ENCODE measurements at places on chromosomes 4 and X. TPM values are rescaled to one million over a fixed set of nuclear protein-coding genes. Genes with fewer than 3 reads are reported as not detected.

CLCN4 gene
- 23.4 TPM for total RNA-seq

BTC gene
- 0.35 TPM for total RNA-seq

TRIM61 gene
- total RNA-seq, result 1.5 TPM

NEIL3 gene
- 0.16 TPM for total RNA-seq

MSN gene
- total RNA-seq, result 177 TPM

KLB gene
- 0.05 TPM for total RNA-seq

SASH3 gene
- total RNA-seq, result 3.8 TPM

CT45A3 gene
- total RNA-seq, result not detected

DMRTC1 gene
- not detected for total RNA-seq

NHS gene
- total RNA-seq, result 2.6 TPM

MAGIX gene
- total RNA-seq, result 3.4 TPM

MCUB gene
- 6.6 TPM for total RNA-seq

DNA sequence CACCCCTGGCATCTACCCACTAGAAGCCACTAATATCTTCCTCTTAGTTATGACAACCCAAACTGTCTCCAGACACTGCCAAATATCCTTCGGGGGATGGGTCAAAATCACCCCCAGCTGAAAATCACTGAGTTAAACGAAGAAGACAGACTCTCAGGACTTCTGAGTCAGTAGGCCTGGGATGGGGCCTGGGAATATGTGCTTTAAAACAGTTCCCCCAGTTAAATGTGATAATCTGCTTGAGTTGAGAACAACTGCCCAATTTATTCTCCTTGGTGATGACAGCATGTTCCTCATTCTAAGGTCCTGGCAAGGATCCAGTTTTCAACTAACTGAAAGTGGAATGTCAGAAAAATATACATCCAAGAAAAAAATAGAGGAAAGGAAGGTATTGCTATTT lies 52.4 kb downstream of the CBLL2 start:
- DNase-seq, result no peak

- DNase-seq, result no peak
Measured at GRCh38 chr4:174005422-174005821, 278.0 kb downstream of the FBXO8 start.

GRCh38 chrX:134761788-134762187 lies 103.5 kb upstream of the PLAC1 start:
- DNase-seq, result no peak

- no peak for DNase-seq
Measured at GRCh38 chr4:150938417-150938816, 76.7 kb downstream of the LRBA start.

DNA sequence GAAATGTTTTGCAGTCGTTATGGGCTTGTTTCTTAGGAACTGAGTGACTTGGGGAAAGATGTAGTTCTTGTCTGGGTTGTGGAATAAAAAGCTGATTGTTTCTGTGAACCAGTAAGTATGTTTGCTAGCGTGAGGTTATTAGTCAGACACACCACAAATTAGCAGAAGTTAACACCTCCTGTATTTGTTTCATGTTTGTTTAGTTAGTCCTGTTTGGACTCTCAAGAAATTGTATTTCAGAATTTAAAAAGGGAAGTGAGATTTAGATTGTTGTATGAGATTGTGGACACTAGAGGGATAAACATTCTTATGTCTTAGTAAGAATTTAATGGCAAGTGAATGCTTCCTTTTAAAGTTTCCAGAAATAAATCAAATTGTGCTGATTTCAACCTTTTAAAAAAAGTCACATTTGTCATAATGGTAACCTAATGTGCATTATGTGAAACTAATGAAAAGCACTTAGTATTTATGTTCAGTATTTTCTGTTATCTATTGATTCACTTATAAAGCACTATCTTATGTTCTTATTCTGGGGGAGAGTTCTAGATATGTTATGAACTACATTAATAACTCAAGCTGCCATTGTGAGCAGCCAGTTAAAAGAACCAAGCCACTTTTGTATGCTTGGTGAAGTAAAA lies 25.6 kb downstream of the ATP10D start:
- DNase-seq, result no peak

DNA sequence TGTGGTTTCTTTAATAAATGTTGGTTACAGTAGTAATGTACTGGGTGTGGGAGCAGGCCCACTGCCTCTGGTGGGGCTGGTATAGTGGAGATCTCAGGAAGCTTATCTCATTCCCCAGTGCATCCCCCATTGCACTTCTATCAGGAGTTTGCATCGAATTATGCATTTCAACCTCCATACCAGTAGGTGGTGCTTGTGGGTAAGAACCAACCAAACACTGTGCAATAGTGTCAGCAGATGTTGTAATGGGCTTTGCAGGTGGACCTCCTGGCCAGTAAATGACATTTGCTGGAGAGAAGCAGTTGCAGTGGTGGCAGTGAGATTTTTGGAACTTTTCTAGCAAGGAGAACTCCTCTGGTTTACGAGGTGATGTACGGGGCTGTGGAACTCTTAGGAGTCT lies 150.6 kb downstream of the POU3F4 start:
- no peak for DNase-seq

GRCh38 chr4:109735566-109736365 lies 5.9 kb upstream of the PLA2G12A start:
- no peak for DNase-seq

GRCh38 chr4:96036781-96037180 lies 196.9 kb downstream of the PDHA2 start:
- DNase-seq, result no peak

GRCh38 chrX:100704581-100705203 lies 27.2 kb downstream of the SYTL4 start:
- no peak for DNase-seq

DNA sequence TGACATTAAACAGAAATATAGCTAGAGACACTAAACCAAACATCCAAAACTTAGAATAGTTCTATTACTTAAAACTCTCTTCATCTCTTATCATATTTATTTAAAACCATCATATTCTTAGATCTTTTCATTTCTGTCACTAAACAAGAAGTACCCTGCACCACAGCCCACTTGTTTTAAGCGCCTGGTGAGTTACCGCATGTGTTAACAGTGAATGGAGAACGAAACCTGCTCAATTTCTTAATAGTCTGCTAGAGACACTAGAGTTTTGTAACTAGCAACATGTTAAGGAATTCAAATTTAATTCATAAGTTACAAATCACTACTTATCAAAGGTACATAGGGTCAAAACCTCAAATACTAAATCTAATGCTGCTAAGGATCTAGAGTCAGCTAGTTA lies 111.5 kb downstream of the FBXW7 start:
- DNase-seq, result no peak

DNA sequence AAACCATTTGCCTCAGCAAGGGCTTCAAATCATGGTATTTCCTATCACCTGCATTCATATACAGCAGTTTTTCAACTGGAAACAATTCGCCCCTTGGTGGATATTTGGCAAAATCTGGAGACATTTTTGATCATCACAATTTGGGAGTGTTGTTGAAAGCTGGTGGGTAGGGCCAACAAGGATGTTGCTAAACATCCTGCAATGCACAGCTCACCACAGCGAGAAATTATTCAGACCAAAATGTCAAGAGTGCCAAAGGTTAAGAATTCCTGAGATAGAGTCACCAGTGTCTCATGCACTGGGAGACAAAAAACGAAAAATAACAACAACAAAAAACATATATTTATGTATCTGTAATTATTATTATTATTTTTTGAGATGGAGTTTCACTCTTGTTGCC lies 435.2 kb upstream of the CTSO start:
- DNase-seq, result no peak

DNA sequence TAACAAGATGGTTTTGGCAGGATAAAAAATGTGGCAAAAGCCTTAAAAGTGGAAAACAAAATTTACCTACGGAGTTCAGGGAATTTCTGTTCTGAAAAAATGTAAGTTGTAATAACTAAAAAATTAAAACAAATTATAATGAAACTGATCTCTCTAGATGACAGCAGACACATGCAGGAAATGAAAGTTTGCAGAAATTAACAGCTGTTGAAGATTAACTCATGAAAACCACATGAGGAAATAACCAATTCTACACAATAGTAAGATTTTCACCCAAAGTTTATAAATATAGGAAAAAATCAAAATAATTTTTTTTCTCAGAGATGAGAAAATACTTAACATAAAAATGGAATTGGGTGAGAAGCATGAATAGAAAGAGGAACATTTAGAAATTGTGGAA lies 47.5 kb upstream of the UGT2B15 start:
- DNase-seq, result no peak

DNA sequence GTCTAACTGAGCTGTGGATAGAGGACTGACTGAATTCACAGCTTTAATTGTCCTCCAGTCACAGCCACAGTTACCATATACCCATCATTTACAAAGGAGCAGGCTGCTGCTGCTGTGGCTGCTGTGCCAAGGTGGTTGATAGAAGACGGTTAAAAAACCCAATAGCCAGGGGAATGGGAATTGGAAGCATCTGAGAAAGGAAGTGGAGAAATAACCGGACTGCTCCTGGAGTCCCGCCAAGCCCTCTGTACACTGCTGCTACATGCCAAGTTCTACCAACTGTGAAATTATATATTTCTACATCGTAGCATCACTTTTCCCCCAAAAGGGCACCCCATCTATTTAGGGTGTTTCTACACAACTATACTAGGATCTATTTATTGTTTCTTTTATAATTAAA lies 279.7 kb upstream of the ARX start:
- DNase-seq, result no peak

DNA sequence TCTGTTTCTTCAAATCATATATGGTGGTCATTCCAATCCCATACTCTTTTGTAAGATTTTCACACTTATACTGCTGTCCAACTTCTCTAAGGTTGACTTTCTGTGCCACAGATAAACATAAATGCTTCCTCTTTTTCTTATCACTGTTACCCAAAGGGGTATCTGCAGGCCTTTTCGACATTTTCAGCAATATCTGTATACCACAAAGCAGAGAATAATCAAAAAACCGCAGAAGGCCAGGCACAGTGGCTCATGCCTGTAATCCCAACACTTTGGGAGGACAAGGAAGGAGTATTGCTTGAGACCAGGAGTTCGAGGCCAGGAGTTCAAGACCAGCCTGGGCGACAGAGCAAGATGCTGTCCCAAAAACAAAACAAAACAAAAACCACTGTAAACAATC lies 3.1 kb upstream of the RFC1 start:
- no peak for DNase-seq

GRCh38 chrX:16836371-16836770 lies 33.8 kb downstream of the RBBP7 start:
- no peak for DNase-seq

GRCh38 chr4:9925750-9926439 lies 95.4 kb downstream of the SLC2A9 start:
- DNase-seq, result no peak

DNA sequence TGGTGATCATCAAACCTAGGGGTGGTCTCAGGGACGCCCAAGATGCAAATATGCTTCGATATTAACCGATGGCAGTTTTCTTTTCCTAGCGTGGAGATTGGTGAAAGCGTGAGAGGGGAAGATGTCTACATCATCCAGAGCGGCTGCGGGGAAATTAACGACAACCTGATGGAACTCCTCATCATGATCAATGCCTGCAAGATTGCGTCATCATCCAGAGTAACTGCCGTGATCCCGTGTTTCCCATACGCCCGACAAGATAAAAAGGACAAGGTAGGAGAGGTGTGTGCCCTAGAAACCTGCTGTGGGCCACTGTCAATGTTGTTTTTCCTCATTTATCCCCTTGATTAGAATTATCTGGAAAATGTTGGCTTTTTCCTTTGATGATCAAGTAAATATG lies 7.9 kb downstream of the PRPS2 start:
- DNase-seq, result no peak

- no peak for DNase-seq
Measured at GRCh38 chrX:39381422-39381821, 580.2 kb downstream of the MID1IP1 start.

GRCh38 chr4:32988165-32988811 lies 2268.1 kb downstream of the PCDH7 start:
- DNase-seq, result no peak

DNA sequence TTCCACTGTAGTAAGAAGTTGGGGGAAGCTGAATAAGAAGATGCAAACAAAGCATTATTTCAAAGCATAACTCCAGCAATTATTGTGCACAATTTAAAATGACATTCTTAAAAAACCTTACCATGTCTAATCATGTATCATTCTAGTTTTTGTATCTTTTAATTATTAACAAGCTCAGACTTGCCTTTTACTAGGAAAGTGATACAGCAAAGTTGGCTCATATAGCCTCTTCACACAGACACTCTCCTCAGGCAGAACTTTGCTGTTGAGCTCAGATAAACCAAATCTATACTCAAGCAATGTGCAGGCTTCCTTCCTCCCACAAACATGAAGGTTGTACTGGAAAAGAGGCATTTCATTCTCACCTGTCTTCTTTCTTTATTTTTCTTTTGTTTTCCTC lies 358.7 kb upstream of the EMCN start:
- DNase-seq, result no peak

- DNase-seq, result no peak
Measured at GRCh38 chr4:1315306-1315705, 25.6 kb downstream of the MAEA start.

DNA sequence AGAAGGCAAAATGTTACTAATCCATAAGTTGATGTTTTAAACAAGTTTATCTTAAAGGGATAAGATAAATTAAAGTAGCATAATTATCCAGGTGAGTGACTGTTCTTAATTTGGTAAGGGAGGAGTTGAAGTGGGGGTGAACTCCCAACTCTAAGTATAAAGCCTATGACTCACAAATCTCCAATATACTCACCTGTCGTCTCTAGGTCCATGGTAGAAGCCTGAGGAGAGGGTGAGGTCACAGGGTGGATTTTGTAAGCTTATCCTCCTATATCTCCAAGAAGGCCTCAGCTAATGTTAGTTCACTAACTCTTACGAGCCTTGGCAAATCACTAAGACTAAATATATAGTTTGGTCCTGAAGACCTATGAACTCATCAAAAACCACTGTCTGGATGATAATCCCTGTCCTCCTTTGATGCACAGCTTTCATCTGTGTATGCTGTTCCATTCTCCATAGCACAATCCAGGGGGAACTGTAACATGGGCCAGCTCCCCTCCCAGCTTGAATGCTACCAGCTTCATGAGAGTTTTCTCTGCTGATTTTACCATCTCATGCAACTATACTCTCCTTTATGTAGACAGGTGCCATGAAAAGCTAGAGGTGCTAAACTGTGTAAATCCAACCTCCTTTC lies 158.7 kb downstream of the BTC start:
- no peak for DNase-seq

DNA sequence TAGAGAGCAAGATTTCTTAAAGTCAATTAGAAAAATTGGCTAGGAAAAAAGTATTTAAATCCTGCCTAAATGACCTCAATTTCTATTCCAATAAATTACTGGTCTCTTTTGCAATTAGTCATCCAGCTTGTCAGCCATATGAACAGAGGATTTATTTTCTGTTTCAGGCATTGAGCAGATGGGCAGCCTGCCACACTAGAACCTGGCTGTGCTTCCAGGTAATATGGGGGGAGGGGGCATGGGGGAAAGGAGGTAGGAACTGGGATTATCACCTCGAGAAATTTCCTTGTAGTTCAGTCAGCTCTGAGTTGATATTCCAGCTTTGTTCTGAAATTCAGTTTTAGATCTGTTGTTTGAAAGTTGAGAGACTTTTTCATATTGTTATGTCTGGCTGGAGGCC lies 206.3 kb upstream of the LCORL start:
- no peak for DNase-seq
